ENCODE measurements at places on chromosomes 4 and X.

DNA sequence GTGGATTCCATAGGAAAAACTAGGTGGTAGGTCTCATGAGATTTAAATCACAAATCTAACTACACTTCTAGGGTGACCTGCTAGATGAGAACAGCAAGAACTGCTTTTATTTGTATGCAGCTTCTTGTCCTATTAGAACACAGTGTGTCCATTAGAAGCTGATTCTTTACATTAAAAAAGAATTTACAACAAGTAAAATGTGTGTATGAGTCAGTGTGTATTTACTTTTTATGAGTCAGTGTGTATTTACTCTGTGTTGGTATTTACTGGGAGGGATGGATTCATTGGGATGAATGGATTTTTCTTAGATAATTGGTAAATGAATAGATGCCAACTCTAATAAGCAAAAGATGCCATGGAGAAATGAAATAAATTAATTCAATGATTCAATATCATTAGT is 40.6 kb upstream of the XPNPEP2 start:
- DNase-seq, result no peak

DNA sequence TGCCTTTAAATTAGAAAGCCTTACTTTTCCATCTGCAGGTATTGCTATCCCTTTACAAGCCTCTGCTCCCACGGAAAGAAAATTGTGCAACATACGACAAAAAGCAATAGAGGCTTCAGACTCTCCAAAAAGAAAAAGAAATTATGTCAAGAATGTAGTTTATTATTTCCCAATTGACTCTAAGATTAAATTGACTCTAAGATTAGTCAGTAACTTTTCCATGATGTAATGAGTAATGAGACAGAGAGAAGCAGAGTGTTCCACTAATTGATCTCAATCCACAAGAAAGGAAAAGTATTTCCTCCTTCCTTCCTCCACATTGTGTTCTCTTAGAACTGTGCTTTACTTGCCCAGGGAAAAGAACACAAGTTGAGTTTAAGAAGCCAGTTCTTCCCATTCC is 345.7 kb upstream of the HS3ST1 start:
- DNase-seq, result no peak

GRCh38 chr4:145186729-145187128 is 6.3 kb upstream of the OTUD4 start:
- no peak for DNase-seq

DNA sequence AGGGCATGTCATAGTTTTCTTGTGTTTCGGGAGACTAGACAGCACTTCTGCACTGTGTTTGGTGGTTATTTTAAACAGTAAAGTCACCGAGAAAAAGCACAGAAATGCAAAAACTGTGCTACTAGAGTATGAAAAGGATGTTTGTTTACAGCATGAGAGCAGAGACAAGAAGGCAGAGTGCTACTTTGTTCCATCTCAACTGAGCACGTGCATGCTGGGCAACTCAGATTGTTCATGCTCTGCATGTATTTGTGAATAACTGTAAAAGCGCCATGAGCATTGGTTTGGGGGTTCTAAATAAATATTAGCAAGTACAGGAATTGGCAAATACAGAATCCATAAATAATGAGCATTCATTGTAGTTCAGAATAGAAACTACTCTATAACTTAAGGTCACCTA is 7.4 kb downstream of the EVC start:
- DNase-seq, result no peak

DNA sequence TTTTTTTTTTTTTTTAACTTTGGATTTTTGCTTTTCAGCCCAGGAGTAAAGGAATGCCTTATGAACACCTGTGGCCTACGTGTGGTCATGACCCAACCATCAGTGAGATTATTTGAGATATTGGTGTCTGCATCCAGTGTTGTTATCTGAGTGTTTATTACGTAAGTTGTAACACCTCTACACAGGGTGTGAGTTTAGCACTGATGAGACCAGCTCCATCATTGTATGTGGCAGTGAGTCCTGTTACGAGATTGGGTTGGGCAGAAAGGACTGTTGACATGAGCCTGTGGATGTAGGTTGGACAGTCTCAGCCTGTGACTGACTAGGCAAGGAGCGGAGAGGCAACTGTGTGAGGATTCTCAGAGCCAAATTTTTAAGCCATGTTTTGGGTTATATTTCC is 179.0 kb downstream of the PTTG2 start:
- no peak for DNase-seq

DNA sequence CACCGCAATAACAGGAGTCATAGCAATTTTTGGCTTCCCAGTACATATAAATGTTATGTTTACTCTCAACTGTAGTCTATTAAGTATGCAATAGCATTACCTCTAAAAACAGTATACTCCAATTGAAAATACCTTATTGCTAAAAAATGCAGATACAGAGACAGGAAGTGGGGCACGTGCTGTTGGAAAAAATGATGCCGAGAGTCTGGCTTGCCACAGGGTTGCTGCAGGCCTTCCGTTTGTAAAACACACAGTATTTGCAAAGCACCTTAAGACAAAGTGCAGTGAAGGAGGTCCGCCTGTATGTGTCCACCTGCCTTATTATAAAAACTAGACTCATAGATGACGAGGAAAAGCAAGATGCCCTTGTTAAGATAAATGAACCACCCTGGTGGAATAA is 23.5 kb downstream of the CD99 start:
- DNase-seq, result no peak

DNA sequence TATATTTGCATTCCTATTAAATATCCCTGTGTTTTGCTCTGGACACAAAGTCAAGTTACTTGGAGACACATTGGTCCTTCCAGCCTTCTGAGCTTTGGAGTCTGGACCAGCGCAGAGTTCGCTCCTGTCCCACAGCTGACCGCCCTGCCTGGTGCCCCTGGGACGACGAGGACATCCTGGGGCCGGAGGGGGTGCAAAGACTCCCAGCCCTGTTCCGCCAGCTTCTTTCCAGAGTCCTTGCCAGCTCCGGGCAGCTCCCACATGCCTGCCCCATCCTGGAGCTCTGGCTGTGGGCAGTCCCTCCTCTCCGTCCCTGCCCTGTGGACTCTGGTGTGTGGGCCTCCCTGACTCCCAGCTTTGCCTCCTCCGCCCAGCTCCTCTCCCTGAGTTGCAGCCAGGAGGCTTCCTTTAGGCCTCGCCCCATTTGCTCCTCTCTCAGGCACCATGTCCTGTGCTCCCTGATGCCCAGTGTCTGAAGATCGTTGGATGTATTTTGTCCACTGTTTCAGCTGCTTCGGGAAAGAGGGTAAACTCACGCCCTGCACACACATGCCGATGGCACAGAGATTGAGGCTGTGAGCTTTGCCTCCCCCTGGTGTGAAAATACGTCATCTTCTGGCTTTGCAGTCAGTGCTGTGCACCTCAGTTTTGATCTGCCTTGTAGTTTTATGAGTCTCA is 4.9 kb upstream of the PCGF3 start:
- DNase-seq, result no peak

DNA sequence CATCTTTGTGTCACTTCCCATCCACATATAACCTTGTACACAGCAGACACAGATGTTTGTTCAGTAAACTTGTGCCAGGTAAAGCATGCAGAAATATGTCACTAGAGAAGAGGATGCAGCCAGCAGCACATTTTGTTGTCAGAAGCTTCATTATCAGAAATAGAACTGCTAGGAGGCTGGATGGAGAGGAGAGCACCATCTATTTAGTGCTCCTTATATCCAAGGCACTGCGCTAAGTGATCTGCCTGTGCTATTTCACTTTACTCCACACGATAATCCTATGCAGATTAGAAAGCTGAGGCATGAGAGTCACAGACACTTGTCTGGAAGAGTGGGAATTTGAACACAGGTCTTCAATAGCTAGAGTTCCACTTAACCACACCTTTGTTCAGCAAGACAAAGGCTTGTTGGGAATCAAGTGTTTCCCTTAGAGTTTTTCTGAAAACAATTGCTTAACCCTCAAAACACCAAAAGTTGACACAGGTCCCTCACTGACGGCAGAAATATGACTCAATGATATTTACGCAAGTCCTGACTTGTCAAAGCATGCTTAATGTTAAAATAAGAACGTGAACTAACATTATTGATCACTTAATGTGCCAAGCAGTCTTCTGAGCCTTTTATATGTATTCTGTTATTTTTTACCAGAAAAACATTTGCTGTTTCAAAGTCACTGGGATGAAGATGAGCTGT is 1.2 kb upstream of the QDPR start:
- DNase-seq, result no peak

- no peak for DNase-seq
These were observed 19.3 kb downstream of the KLF3 start for GRCh38 chr4:38683276-38683675.

DNA sequence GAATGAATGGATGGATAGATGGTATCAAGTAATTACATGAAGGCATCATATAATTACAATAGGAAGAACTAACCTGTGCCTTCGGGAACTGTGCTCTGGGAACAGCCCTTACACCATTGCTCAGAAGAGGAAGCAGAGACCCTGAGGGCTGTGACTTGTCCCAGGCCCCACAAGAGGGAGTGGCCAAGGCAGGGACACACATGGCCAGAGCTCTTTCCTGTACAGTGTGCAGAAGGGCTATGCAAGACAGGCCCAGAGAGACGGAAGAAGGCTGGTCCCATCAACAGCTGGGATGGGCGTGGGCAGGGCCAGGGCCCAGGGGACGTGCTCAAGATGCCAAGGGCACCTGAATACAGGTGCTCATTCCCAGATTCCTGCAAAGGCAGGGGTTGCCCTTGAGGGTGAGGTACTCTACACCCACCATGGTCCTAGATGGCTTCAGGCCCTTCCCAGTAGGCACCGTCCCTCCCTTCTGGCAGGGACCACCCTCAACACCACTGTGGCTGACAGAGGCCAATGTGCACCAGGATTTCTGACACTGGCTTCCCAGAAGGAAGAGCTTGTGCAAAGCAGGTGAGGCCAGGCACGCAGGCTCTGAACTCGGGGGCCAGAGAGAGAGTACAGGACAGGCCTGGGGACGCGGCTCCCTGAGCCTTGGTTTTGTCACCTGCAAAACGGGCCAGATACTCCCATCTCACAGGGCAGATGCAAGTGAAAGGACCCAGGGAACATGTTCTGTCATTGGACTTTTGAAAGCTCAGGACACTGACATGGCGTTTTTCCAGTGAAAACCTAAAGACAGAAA is 1.7 kb downstream of the EVC2 start:
- DNase-seq, result no peak

DNA sequence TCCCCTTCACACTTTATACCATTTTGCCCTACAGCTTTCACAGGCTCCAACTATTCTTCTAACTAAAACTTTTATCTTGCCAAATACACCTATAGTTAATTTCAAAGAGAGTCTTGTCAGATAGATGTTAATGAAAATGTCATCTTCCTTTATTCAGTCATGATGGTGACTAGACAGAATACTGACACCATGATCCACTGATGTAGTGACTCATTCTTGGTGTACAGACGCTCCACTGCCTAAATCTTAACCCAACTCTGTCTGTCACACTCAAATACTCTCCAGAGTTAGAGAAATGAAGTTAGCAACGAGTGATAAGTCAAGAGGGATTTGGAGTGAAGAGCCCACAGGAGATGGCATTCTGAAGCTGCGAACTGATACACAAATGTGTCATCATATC is 32.1 kb upstream of the HDAC8 start:
- DNase-seq, result no peak

- no peak for DNase-seq
These were observed 20.1 kb downstream of the LYAR start for GRCh38 chr4:4269856-4270255.

DNA sequence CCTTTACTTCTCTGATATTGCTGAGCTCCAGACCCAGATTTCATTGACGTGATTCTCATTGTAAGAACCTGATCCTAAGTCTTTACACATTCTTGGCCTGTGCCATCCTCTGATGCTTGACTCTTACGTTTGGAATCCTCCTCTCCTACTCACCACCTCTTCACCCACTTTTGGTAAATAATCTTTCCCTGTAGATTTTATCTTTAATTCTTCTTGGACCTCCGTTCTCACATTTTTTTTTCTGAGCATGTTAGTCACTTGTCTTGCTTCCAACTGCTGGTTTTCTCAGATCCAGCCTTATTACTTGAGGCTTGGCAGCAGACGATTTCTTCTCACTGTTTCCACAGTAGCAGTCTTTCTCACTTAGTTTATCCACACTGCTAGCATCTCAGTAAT is 12.4 kb upstream of the SH3RF1 start:
- DNase-seq, result no peak

GRCh38 chr4:81457345-81457744 is 14.4 kb downstream of the RASGEF1B start:
- no peak for DNase-seq

- no peak for DNase-seq
These were observed 31.7 kb upstream of the ZNF41 start for GRCh38 chrX:47514533-47515235.

DNA sequence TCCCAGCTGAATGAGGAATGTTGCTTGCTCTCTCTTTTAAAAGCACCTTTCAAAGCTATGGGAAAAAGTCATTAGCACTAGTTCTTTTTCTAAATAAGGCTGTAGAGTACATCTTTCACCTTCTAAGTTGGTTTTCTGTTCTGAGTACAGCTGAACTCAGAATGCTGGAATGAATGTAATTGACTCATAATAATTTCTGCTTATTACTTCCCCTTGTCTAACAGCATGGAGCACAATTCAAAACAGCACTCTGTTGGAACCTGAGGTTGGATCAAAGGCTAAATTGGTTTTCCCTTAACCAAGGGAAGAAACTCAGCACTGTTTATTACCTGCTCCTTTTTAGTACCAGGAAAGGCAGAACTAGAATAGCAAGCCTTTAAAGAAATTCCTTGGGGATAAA is 33.5 kb upstream of the CYP2U1 start:
- no peak for DNase-seq

DNA sequence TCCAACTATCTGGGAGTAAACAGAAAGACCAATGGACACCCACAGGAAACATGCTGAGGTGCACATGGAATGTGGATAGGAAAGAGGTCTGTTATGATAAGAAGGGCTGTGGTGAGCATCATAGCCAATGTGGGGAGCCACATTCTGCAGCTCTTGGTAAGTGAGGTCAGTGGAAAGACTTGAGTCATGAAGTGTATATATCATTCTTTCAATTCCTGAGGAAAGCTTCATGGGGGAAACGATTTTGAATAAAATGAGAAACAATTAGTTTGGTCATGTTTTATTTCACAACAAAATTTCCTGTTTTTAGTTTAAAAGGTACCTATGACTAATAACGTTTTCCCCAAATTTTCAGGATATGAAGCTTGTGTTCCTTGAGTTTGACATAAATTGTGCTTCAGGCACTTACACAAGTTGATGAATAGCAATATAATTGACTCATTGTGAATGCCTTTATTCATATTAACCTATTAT is 41.4 kb upstream of the RASSF6 start:
- no peak for DNase-seq

- DNase-seq, result no peak
These were observed 1.4 kb upstream of the SEC24B start for GRCh38 chr4:109432203-109432602.

DNA sequence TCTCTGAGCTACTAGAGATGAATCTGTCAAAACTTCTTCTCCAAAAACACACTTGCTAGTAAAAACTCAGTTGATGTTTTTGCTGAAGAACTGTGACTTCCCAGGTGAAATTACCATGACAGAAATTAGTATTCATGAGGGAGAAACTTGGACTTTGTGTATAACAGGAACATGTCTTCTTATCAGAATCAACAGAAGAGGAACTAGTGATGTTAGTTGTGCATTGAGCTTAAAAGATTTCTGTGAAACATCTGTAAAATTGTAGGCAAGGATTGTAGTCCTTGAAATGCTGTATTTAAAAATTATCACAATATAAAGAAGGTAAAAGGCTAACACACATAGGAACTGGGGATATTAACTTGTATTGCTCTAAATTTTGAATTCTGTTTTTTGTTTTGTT is 11.3 kb downstream of the FAM241A start:
- DNase-seq, result no peak

- DNase-seq, result no peak
These were observed 26.3 kb upstream of the PPP2R2C start for GRCh38 chr4:6498511-6499237.

- no peak for DNase-seq
These were observed 239.0 kb upstream of the MAB21L2 start for GRCh38 chr4:150342945-150343344.

Measured in muscle of back (tissue), 13 donors.